ENCODE measurements at places on chromosomes 16 and 17.

DNA sequence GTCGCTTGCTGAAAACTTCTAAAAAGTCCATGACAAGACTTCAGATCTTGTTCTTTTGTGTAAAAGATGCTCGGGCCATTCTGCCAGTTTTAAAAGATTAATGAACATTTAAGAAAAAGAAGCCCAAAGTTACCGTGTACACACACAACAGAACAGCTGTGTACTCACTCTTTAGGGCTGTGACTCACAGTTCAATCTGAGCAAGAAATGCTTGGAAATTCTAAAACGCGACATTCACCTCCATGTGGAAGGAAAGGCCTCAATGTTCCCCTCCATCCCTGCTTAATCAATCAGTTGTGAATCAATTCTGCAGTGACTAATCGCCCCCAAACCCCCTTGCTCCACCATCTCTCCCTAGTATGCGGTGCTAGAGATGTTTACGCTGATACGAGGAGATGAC is 609.9 kb upstream of the SALL1 start:
- no peak for DNase-seq

- DNase-seq: no peak
Measured at GRCh38 chr16:69116906-69117305, 11.5 kb downstream of the HAS3 start.

DNA sequence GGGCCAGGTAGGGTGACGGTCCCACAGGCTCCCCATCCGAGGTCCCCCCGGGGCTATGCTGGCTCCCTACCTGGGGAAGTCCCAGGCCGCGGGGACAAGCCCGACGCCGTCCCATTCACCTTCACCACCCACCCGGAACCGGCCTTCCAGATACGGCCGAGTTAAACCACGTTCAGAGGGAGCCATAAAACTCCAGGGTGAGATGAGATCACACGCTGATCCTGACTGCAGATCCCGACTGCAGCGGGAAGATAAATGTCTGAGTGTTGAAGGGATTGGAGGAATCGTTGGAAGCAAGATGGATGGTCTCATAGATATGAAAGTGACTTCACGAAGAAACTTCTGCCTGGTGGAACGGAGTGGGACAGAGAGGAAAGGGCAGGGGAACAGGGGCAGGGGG is 13.6 kb upstream of the C1QTNF8 start:
- DNase-seq: no peak

GRCh38 chr17:1643293-1643998 is 2.1 kb downstream of the SCARF1 start:
- peak; percentile 42 for DNase-seq

All from stimulated activated naive B cell treated with anti-CD40 and anti-IgM and Interleukin-4, amounts not matched to agents 10 μg/mL and 1 μg/mL and 100 μg/mL, for 72 hours (primary cell).